ENCODE measurements at places on chromosomes 4 and X.

DNA sequence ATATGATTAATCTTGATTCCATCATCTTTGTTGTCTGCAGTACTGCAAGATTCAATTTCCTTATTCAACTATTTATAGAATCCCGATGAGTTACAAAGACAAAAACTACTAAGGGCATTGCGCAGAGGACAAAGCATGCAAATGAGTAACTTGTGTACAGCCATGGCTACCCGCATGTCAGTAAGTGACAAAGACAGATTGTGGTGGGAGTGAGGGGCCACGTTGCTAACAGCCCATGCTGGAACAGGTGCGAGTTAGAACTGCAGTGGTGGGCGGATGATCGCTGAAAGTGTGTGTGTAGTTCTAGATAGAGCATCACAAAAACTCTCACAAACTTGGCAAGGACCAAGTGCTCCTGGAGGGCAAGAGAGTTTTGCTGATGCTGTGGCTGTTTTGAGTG is 49.5 kb downstream of the ACOX3 start:
- DNase-seq = no peak

DNA sequence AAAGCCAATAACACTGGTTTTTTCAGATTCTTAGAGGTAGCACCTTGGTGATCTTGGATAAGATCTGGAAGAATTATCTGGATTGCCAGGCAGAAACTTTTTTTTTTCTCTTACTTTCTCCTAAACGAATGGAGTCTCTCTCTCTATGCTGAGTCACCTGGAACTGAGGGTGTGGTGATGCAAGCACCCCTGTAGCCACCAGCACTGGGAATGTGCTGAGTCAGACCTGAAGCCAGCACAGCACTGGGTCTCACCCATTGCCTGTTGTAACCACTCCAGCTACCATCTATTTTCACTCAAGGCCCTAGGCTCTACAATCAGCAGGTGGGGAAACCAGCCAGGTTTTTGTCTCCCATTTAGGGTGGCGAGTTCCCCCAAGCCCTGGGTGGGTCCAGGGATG is 923.8 kb downstream of the RAPGEF2 start:
- DNase-seq = no peak

DNA sequence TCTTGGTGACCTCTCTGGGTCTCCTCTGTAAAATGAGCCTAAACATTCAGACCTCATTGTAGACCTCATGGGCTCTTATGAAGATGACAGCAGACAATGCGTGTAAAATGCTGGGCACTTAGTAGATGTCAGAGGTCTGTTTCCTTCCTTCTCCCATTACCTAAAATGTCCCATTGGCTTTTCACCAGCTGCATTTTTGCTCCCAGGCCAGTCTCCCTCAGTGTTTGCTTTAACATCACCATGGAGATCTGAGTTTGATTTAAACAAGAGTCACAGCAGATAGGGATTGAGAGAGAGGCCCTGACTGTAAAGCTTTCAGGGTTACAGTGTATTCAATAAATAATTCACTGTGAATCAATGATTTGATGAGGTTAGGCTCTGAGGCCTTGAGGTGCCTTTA is 24.3 kb downstream of the PSAPL1 start:
- DNase-seq = no peak

DNA sequence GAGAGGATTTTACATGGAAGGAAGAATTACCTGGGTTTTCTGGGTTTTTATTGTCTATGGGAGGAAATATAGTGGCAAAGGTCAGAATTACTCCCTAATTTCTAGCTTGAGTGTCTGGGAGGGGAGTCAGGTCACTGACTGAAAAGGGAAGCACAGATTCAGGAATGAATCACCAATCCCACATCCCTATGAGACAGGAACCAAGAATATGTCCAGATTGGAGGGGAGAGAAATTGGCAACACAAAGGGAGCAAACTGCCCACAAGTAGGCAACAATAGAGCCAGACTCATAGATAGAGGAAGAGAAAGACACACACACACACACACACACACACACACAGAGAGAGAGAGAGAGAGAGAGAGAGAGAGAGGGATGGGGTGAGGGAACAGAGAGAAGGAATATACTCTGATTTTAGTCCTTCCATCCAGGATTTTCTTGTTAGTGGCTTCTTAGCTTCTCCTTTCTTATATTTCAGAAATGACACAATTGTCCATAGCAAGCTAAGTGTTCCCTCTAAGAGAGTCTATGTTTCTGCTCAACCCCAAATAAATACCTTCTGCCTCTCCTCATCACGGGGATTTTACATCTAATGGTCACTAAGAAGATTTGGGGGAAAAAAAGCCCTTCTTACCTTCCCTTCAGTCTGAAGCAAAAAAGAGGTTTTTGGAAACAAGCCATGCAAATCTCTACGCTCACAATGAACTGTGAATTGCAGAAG is 12.0 kb downstream of the P2RY10 start:
- DNase-seq = no peak
